Ovary (tissue), 10 donors: ENCODE measurements at places on chromosomes 7 and 10. TPM values are rescaled to one million over a fixed set of nuclear protein-coding genes. Genes with fewer than 3 reads are reported as not detected.

DNA sequence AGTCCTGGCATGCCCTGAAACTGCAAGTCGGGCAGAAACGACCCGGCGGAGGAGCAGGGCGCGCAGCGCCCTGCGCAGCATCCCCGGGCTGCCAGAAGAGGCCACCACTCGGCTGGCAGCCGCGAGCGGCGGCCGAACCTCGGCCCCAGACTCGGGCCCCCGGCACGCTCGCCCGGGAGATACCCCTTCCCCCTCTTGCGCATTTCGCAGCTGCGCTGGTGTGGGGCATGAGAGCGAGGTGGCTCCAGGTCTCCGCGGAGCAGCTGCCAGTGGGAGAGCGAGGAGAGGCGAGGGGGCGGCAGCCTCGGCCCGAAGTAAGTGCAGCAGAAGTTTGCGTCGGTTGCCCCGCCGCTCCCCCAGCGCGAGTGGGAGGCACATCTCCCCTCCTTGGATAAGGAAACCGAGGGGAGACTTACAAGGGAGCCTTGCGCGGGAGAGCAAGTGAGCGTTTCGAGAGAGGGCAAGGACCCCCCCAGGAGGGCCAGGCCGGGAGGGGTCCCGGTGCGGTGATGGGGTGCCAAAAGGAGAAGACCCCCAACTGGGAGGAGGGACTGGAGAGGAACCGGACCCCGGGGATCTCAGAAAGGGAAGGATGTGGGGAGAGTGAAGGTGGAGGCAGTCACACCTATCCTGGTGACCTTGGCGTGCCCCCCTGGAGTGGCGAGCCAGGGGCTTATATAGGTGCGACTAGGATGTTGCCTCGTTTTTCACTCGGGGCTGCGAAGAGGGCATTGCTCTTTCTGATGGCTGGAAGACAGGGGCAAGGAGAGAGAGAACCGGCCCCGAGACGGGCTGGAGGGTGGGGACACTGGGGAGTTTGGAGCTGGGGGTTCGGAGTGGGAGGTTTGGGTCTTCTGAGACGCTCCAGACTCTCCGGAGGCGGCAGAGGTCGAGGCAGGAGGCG, 256.3 kb downstream of the OTUD1 start:
- no peak for DNase-seq

GRCh38 chr10:128587689-128588088, 461.5 kb upstream of the MKI67 start:
- DNase-seq: no peak

DNA sequence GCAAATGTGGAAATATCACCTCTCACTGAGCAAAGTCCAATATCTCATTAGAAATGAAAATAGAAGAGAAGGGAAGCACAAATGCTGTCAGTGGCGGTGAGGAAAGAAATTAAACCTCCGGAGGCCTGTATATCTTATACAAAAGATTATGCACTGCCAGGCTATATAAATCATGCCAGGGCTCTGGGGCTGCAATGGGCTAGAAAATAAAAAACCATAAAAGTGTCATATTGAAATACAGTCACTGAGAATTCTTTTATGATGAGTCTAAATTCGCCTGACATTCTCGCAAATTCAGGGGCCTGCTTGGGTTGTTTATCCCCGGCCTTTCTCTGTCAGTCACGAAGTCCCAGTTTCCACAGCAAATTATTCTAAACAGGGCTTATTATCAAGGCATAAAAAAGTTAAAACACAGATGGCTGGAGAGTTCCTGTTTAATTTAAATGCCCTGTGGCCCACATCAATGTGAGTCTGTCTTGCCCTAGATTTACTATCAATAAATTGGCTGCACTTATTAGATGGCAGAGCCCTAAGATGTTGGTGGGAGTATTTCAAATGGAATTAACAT, 193.8 kb downstream of the SNX10 start:
- DNase-seq: no peak

DNA sequence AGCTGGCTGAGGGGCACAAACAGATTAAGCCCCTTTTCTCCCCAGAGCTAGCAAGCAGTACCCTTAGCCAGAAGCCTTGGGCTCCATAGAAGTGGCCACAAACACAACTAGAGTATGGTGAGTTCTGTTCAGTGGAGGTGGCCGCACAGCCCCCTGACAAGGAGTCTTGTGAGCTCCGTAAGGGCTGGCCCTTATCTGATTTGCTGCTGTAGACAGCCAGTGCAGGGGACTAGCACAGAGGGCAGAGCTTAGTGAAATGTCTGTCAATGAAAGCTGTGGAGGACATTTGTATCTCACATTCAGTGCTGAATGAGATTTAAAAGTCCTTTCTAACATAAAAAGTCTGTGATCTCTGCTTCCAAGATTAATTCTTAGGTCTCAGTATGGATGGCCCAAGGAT, 137.3 kb downstream of the AUTS2 start:
- no peak for DNase-seq

GRCh38 chr7:120332433-120332832, 59.5 kb downstream of the KCND2 start:
- DNase-seq: no peak

DNA sequence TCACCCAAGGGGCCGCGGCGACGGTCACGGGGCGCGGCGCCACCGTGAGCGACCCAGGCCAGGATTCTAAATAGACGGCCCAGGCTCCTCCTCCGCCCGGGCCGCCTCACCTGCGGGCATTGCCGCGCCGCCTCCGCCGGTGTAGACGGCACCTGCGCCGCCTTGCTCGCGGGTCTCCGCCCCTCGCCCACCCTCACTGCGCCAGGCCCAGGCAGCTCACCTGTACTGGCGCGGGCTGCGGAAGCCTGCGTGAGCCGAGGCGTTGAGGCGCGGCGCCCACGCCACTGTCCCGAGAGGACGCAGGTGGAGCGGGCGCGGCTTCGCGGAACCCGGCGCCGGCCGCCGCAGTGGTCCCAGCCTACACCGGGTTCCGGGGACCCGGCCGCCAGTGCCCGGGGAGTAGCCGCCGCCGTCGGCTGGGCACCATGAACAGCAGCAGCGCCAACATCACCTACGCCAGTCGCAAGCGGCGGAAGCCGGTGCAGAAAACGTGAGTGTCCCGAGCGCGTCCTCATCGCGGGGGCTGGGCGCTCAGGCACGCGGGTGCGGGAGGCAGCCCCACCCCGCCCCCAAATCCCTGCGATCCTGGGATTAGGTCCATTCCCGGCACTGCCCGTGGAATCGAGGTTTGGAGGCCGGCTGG, 509 bp downstream of the AHR start:
- DNase-seq: peak; percentile 64

DNA sequence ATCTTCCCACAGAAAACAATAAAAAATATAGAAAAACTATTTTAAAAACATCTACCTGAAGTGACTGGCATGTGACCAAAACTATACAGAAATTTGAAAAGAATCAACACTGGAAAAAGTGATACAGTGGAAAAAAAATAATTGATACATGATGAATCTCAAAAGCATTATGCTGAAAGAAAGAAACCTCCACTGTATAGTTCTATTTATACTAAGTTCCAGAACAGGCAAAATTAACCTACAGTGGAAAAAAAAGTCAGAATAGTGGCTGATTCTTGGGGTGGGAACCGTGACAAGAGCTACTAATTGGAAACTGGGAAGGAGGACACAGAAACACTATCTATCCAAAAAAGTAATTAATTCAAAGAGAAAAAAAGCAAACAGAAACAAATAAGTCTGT, 14.9 kb downstream of the RTKN2 start:
- DNase-seq: no peak

DNA sequence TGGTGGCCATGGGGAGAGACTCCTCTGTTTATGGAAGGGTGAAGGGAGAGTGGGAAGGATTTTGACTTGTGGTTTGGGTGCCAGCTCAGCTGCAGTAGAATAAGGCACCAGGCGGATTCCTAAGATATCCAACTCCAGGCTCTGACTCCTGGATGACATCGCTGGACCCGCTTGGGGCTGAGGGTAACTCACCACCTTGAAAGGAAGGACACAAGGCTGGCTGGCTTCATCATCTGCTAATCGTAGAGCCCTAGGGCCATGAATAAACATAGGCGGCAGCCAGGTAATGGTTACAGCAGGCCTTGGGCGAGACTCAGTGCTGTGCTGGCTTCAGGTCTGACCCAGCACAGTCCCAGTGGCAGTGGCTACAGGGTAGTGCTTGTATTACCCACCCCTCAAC, 16.7 kb upstream of the LIPK start:
- no peak for DNase-seq

Gene PPP1R3C
- total RNA-seq: 28.1 TPM

Gene PRTFDC1
- 17.1 TPM for total RNA-seq

Gene BAG3
- 20.2 TPM for total RNA-seq
